Liver (tissue), 10 donors: ENCODE measurements at places on chromosomes 5 and 9.

DNA sequence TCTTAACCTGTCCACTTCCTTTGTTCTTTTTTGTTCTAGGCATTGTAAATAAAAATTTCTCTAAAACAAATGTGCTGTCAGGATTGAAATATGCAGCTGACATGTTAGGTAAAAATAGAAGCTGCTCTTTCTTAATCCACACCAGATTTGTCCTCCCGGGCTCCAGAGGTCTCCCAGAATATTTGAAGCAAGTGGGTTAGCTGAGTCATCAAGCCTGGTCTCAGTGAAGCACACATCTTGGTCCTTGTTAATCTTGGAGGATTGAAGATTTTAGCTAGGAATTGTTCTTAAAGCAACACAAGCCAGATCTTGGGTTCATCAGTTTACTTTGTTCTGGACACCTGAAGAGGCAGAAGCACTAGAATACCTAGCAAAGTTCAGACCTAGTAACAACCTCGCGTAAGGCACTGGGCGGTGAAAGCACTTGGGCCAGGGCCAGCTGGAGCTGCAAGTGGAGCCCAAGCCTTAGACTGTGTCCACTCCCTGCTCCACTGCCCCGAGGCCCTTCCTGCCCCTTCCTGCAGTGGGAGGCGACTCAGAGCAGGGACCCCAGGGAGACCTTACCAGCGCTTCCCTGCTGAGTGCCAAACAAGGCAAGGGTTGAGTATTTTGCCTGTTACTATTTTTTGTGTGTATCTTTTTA is 36.5 kb downstream of the HABP4 start:
- DNase-seq: no peak
- peaks cover 18% of the 10 kb centered on the region for H3K4me1 ChIP-seq
- H3K4me3 ChIP-seq: no peak overlapping the region
- no peaks in the 10 kb centered on the region for H3K27me3 ChIP-seq
- peaks cover 5% of the 10 kb centered on the region for H3K36me3 ChIP-seq
- H3K27ac ChIP-seq: peak overlapping the region; percentile 32

DNA sequence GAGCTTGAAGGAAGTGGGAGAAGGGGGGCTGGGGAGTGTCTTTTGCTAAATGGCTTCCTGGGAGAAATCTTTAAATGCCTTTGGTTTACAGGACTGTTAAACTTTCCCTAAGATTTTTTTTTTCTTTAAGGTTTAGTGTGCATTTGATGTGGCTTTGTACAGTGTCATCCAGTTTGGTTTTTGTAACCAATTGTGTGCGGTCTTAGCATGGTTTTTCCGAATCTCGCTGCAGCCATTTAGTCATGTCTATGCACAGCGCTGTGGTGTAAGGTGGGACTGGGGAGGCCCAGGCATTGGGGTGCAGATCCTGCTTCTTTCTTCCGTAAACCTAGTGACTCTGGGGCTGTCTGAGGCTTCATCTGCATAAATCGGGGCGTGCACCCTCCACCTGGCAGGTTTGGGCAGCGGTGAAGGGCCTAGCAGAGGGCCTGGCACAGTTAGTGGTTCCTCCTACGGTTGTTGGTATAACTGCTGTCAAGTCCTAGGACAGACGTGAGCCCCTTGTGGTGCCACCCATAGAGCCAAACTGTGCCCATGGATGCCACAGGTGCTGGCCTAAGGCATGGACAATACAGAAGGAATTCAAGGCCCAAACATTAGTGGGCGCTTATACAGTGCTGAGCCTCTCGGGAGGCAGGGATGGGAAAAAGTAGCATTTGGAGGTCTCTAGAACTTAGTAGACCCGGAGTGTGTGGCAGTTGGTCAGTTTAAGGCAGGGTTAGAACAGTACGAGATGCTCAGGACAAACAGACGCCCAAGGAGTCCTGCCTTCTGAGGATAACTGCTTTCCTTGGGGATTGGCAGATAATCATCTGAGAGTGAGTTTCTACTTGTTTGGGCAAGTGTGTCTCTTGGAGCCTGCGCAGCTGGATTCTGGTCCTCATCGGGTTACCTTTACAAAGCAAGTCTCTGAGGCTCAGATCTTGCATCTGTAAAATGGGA is 1.5 kb downstream of the PRRC2B start:
- H3K4me3 ChIP-seq: peak overlapping the region; percentile 76
- peaks cover 48% of the 10 kb centered on the region for H3K4me1 ChIP-seq
- no peak for DNase-seq
- no peaks in the 10 kb centered on the region for H3K36me3 ChIP-seq

GRCh38 chr5:133470841-133471240 is 141.5 kb downstream of the FSTL4 start:
- no peaks in the 10 kb centered on the region for H3K36me3 ChIP-seq
- H3K4me3 ChIP-seq: no peak overlapping the region
- no peak overlapping the region for H3K27ac ChIP-seq
- H3K4me1 ChIP-seq: no peaks in the 10 kb centered on the region
- no peaks in the 10 kb centered on the region for H3K27me3 ChIP-seq

DNA sequence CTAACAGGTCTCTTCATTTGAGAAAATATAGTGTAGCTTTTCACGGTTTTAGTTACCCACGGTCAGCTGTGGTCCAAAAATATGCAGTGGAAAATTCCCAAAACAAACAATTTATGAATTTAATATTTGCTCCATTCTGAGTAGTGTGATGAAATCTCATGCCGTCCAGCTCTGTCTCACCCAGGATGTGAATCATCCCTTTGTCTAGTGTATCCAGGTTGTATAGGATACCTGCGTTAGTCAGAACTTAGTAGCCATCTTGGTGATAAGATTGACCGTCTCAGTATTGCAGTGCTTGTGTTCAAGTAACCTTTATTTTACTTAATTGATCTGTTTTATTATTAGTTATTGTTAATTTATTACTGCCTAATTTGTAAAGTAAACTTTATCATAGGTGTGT is 41.1 kb downstream of the NDUFS4 start:
- peaks cover 3% of the 10 kb centered on the region for H3K36me3 ChIP-seq
- no peaks in the 10 kb centered on the region for H3K27me3 ChIP-seq
- DNase-seq: no peak
- H3K27ac ChIP-seq: no peak overlapping the region
- H3K4me1 ChIP-seq: peaks cover 11% of the 10 kb centered on the region

- H3K27ac ChIP-seq: peak within 1 kb of the TSS; percentile 55
- H3K4me3 ChIP-seq: peak within 1 kb of the TSS; percentile 65
- H3K36me3 ChIP-seq: no peaks in the 10 kb centered on the region
Measured at GRCh38 chr5:116574367-116575325, at the start of gene SEMA6A. Gene SEMA6A (minus strand): TSS chr5:116574823. CDS start chr5:116504944, 69,879 bp downstream.

- H3K4me1 ChIP-seq: no peaks in the 10 kb centered on the region
- H3K27ac ChIP-seq: no peak overlapping the region
- no peaks in the 10 kb centered on the region for H3K36me3 ChIP-seq
- H3K4me3 ChIP-seq: no peak overlapping the region
Measured at GRCh38 chr5:64513492-64513891, 7.7 kb downstream of the RGS7BP start.

- DNase-seq: no peak
- no peak overlapping the region for H3K4me3 ChIP-seq
- no peaks in the 10 kb centered on the region for H3K4me1 ChIP-seq
- no peaks in the 10 kb centered on the region for H3K36me3 ChIP-seq
Measured at GRCh38 chr9:5448016-5448415, 2.3 kb upstream of the CD274 start.

DNA sequence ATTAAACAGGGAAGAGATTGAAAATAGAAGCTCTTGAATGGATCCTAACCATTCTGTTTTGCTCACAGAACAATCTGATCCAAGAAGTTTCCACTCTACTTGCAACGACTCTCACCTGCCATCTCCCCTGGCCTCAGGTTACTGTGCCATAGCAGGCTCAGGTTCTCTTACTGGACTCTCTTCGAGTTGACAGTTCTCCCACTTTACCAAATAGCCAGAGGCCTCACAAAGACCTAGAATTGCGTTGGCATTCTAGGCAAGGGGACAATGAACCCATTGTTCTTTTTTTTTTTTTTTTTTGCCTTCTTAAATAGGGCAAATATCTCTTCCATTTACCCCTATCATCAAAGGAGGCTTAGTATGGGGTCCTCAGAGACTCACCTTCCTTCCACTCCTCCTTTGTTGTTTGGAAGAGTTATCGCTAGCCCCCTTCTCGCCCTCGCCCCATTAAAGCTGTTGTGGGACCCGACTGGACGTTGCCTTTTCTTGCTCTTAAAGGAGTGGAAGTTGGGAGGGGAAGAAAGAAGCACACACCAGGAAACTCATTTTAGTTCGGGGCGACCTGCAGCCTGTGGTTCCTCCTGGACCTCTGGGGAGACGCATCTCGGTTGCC is 688 bp upstream of the PLPPR1 start:
- H3K27ac ChIP-seq: peak overlapping the region; percentile 82
- H3K27me3 ChIP-seq: no peaks in the 10 kb centered on the region
- peak overlapping the region; percentile 78 for H3K4me3 ChIP-seq
- peaks cover 25% of the 10 kb centered on the region for H3K4me1 ChIP-seq
